ENCODE measurements at places on chromosomes 16 and 17. TPM values are rescaled to one million over a fixed set of nuclear protein-coding genes. Genes with fewer than 3 reads are reported as not detected.

Gene ZFP3
- 3.6 TPM for total RNA-seq

Gene C17orf100
- total RNA-seq, result 0.43 TPM

Gene SLC6A2
- not detected for total RNA-seq

Gene CACNG1
- not detected for total RNA-seq

Gene MYO15A
- total RNA-seq, result 1.4 TPM

Gene PMFBP1
- under 0.01 TPM for total RNA-seq

Gene ZNF267
- 10.8 TPM for total RNA-seq

Gene MT1X
- total RNA-seq, result 175 TPM

Gene NPB
- total RNA-seq, result 0.13 TPM

Measured in articular chondrocyte of knee joint (primary cell).